ENCODE measurements at places on chromosomes 11 and 22.

GRCh38 chr11:125773516-125773915 lies 5.1 kb downstream of the PATE2 start:
- DNase-seq: no peak

DNA sequence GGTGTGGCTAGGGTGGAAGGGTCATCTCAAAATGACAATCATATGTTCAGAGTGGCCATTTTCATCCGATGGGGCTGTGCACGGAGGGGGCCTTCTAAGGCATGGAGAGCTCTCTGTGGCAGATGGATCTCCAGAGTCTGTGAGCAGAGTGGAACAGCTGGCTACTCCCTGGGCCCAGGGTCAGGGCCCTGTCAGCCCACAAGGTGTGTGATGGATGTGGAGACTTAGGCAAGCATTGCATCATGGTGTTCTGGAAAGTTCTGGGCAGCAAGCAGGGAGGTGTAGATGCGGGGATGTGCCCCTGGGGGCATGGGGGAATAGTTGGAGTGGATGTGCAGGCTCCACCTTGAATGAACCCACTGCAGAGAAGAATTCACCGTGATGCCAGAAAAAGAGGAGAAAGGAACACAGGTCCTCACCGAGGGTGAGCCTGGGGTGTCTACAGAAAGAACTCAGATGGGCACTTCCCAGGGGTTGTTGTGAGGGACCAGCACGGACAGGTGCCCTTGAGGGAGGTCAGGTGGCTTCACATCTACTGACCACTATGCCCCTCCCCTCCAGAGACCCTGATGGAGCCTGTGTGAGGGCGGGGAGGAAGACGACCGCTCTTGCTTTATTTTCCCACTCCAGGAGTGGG lies 51.1 kb downstream of the CHRDL2 start:
- no peak for DNase-seq

DNA sequence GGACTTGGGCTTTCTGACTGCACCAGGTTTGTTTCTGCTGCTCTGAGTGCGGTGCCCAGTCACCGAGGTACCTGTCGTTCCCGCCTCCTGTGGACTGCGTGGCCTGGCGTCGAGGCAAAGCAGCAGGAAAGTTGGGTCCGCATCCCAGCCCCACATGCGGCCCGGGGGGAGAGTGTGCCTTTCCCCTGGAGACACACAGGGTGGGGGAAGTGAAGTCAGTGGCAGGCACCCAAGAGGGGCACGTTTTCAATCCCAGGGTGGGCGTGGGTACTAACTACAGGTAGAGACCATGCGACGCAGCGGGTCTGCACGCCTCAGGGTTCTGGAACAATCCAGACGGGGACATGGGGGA lies 25.3 kb upstream of the GRAMD4 start:
- DNase-seq: no peak

DNA sequence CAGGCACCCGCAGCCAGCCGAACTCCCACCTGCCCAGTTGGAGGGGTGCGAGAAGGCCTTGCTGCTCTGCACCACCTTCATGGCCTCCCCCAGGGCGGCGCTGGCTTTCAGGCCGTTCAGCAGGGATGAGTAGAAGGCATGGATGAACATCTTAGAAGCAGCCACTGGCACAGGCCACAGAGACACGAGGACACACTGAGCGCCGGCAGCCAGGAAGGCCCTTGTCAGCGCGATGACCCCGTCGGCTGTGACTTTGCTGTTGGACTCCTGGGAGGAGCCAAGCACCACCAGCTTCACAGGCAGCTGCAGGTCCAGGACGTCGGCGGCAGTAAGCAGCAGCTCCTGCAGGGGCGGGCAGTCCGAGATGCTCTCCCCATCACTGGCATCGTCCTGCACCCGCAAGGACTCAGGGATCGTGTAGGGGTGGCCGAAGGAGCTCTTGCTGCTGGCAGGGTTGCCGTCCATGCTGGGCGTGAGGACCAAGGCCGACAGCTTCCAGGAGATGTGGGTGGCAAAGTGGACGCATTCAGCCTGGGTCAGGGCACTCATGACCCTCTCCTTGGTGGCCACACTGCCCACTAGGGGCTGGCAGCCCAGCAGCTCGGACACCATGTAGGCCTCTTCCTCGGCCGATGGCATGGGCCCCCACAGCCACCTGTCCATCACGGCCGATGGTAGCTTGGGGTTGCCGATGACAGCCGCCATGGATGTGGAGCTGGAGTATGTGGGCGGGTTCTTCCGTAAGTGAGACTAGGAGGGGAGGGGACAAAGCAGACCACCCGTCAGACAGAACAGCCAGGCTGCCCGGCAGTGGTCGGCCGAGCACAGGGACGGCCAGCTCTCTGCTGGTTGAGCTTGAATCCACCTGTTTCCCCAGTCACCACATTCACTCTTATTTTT lies 79.7 kb upstream of the PITPNB start:
- DNase-seq: no peak

DNA sequence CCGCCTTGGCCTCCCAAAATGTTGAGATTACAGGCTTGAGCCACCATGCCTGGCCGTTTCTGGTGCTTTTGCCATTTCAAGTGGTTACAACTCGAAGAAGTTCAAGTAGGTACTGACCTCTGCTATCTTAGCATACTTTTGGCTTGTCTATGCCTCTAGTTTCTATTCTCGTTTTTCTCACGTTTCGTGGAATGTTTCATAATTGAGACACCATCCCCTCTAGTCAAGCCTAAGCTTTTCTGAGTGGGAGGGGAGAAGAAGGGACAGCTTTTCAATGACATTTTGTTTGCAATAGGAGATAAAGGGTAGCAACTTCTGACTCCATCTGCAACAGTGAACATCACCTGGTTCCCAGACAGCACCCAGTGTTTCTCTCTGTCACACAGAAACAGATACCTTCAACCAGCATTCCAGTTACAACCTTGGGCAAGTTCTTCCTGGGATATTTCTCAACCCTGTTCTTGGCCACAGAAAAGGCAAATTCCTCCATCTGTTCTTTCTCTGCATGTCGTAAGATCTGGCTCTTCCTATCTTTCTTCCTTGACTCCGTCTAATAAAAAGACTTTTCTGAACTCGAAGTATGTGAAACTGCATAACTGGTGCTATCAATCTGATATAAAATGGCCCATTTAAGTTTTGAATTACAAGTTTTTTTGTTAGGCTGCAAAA lies 25.5 kb downstream of the DDI1 start:
- DNase-seq: no peak
